Right lobe of liver (tissue), 6 donors: ENCODE measurements at places on chromosomes 3 and 15. TPM values are rescaled to one million over a fixed set of nuclear protein-coding genes. Genes with fewer than 3 reads are reported as not detected.

ACTRT3 gene
- total RNA-seq: 1.5 TPM

MESP2 gene
- not detected for total RNA-seq

PLA2G4E gene
- not detected for total RNA-seq

ZPLD1 gene
- 0.07 TPM for total RNA-seq

FBXO40 gene
- not detected for total RNA-seq

C3orf70 gene
- total RNA-seq: 0.49 TPM

CHAC1 gene
- 10.0 TPM for total RNA-seq

SH3BP5 gene
- total RNA-seq: 8.9 TPM

PDCD10 gene
- 34.7 TPM for total RNA-seq

MORC1 gene
- 0.07 TPM for total RNA-seq

KIF9 gene
- 3.1 TPM for total RNA-seq

ECE2 gene
- not detected for total RNA-seq

SLC22A13 gene
- not detected for total RNA-seq

KLHL40 gene
- 0.68 TPM for total RNA-seq

MKRN2 gene
- 8.8 TPM for total RNA-seq

SLC9C1 gene
- not detected for total RNA-seq

SLC25A36 gene
- total RNA-seq: 4.5 TPM

- no peak for DNase-seq
These were observed 212.7 kb downstream of the PDZRN3 start for GRCh38 chr3:73411993-73412392.

GRCh38 chr15:73782344-73782959, 29.3 kb upstream of the INSYN1 start:
- no peak for DNase-seq

DNA sequence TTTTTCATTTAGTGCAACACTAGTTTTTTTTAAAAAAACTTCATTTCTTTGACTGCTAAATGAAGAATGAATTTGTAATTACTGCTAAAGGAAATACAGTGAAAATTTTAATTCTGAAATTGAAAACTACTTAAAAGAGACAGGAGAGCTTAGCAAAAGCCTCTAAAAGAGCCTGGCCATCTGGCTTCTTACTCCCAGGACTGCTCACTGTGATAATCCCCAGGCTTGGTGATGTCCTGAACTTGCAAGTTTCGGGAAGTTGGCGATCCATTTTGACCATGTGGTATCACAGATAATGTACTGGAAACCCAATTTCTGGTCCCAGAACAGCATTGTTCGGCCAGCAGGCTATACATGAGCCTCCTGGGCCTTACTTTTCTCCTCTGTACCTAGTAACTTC, 292.1 kb downstream of the FGF12 start:
- no peak for DNase-seq

- DNase-seq: no peak
These were observed 58.4 kb downstream of the SLC12A8 start for GRCh38 chr3:125154110-125154509.

GRCh38 chr3:117898722-117899522, 1135.7 kb downstream of the IGSF11 start:
- DNase-seq: no peak

GRCh38 chr15:22942877-22943276, 37.3 kb downstream of the CYFIP1 start:
- no peak for DNase-seq

- no peak for DNase-seq
These were observed 33.4 kb downstream of the UNC13C start for GRCh38 chr15:54011656-54012055.

GRCh38 chr3:156687023-156687422, 12.6 kb downstream of the TIPARP start:
- DNase-seq: no peak

- DNase-seq: no peak
These were observed 35.1 kb downstream of the SLMAP start for GRCh38 chr3:57791245-57791644.

GRCh38 chr3:197742787-197743186, 6.1 kb upstream of the RUBCN start:
- no peak for DNase-seq

- DNase-seq: no peak
These were observed 8.1 kb downstream of the TIPARP start for GRCh38 chr3:156682501-156682900.

DNA sequence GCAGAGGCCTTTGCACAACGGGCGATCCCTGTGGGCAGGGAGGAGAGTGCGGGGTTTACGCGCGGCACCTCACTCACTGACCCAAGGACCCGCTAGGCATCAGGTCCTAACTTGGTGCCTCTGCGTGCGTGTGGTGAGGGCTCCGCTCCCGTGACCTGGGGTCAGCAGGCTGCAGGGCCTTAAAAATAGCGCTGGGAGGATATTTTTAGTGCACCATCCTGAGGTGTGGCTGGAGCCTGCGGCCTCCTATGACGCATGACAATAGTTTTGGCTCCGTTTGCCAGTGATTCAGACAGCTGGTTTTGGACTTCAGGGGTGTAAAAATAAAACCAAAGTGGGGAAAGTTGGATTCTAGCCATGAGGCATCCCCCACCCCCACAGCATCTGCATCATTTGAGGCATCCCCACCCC, 139.0 kb downstream of the FAM43A start:
- DNase-seq: no peak

GRCh38 chr3:66396888-66397287, 103.9 kb downstream of the LRIG1 start:
- no peak for DNase-seq

DNA sequence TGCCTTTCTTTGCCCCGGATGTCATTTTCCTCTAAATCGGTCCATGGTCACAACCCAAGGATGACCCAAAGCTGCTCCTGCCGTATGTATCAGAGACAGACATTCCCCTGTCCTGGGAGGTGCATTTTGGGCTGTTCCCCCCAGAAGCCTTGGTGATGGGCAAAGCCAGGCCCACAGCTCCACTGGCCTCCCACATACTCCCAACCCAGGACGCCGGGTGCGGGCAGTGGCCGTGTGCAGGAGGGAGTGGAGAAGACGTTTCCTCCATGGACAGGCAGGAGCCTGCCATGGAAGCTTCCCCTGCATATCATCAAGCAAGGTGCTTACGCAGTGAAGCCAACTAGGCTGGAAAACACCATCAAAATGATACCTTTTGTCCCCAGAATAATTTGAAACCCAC, 175.0 kb downstream of the ATP10A start:
- no peak for DNase-seq

GRCh38 chr3:129030611-129031010, 29.5 kb downstream of the EFCC1 start:
- DNase-seq: no peak

DNA sequence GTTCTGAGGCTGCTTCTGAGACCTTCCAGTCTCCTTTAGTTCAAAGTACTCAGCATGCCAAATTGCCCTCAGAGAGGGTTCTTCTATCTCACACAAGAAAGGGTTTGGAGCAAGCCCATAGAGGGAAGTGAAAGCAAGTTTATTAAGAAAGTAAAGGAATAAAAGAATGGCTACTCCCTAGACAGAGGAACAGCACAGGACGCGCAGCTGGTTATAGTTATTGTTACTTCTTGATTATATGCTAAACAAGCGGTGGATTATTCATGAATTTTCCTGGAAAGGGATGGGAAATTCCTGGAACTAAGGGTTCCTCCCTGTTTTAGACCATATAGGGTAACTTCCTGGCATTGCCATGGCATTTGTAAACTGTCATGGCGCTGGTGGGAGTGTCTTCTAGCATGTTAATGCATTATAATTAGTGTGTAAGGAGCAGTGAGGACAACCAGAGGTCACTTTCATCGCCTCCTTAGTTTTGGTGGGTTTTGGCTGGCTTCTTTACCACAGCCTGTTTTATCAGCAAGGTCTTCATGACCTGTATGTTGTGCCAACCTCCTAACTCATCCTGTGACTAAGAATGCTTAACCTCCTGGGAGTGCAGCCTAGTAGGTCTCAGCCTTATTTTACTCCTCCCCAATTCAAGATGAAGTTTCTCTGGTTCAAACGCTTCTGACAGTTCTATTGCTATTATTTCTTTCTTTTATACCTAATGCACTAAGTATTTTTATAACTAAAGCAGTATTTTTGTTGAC, 26.3 kb downstream of the SCN11A start:
- no peak for DNase-seq

DNA sequence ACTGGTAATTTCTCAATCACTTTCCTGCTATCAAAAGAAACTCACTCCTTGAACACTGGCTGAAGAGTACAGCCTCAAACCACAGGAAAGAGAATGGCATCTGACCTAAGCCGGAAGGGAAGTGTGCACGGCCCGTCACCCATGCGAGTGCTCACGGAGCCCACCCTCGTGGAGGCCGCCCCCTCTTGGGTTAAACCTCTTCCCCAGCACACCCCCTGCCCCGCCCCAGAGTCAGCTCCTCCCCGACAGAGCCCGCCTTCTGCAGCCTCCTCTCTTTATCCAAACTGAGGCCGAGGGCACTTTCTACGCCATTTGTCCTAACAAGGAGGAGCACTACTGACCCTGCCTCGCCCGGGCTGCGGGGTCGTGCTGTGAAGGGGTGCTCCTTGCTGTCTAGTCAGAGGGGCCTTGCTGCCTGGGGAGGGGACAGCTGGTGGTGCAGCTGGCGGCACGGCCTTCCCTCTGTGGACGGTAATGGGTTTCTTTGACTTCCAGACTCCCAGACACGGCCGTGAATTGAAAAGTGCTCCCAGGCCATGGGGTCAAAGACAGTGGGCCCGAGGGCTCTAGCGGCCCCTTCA, 137.7 kb downstream of the NSMCE3 start:
- peak; percentile 42 for DNase-seq

GRCh38 chr15:92848852-92849598, 51.1 kb upstream of the CHD2 start:
- DNase-seq: no peak

DNA sequence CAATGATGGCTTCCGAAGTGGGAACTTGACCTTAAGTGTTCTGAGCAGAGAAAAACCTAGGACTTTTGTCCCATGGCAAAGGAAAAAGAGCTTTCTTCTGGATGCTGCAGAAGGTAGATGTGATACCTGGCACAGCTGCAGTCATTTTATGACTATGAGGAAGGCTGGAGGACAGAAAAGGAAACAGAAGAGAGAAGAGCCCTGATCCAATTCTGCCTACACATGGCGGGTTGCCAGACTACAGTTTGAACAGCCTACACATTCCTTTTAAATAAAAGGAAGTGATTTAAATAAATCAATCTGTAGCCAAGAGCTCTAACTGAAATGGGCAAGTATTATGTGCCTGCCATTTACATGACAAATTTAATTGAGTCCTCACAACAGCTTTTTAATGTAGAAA, 43.6 kb upstream of the CHRNB4 start:
- DNase-seq: no peak

DNA sequence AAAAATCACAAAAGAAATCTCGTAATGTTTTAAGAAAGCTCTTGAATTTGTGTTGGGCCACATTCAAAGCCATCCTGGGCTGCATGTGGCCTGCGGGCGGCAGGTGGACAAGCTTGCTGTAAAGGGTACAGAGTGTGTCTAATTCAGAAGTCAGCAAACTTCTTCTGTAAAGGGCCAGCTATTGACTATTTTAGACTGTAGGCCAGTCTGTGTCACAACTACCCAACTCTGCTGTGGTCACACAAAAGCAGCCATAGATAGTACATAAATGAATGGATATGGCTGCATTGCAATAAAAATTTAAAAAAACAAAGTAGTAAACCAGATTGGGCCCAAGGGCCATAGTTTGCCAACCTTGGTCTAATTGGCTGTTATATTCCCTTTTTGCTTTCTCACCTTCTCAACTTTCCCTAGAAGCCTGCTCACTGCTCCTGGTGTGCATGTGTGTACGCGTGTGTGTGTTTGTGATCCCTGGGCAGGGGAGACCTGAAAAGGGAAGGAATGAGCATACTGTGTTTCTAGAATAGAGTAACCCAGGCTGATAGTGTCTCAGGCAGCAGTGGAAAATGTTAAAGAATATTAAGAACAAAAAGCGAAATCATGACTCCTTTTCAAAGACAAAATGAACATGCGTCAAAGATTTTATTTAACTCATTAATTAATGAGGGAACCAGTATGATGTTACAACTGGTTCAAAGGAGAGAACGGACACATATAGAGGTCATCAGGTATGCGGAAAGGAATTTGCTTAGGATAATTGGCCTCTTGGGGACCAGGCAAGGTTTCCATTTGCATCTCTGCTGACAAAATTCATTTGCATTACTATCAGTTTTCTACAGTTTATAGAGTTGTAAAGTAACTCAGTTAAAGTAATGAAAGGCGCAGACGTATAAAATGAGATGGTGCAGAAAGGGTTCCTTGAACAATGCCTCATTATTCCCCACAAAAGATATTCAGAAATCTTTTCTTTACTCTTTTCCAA, 248.0 kb downstream of the THSD4 start:
- DNase-seq: no peak

DNA sequence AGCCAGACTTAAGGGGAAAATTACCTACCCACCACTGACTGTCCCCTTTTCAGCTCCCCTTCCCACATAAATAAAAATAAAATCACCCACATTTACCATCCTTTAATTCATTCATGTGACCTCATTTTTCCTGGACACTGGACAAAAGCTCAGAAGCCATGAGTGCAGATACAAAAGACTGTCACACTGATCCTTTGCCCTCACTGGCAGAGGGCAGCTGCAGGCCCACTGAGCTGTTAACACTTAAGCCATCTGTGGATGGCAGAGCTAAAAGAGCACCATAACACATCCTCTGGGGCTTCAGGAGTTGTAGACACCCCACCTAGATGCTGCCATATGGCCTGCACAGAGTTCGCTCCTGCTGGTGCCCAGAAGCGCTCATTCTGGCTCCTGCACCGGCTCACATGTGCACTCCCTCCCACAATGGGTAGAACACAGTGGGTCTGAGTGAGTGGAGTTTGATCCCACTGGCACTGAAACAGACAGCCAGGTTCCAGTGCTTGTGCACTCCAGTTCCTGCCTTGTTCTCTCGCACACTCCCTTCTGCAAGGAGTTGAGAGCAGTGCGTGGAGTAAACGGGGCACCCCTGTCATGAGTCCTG, 38.8 kb downstream of the EDC3 start:
- peak; percentile 51 for DNase-seq

GRCh38 chr15:69392352-69392751, 21.8 kb upstream of the KIF23 start:
- no peak for DNase-seq

- no peak for DNase-seq
These were observed 169.3 kb upstream of the TRIM42 start for GRCh38 chr3:140508550-140508949.

- DNase-seq: no peak
These were observed 42.2 kb downstream of the ZBTB11 start for GRCh38 chr3:101634591-101635196.

DNA sequence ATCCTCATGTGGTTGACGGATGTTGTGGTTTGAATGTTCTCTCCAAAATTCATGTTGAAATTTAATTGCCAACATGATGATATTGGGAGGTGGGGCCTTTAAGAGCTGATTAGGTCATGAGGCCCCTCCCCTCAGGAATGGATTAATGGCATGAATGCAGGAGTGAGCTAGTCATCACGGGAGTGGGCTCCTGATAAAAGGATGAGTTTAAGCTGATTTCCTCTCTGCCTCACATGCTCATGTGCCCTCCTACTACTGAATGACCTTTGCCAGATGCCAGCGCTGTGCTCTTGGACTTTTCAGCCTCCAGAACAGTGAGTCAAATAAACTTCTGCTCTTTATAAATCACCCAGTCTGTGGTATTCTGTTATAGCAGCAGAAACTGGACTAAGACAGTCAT, 111.2 kb downstream of the MYO5A start:
- DNase-seq: no peak

GRCh38 chr15:66749841-66750575, 48.0 kb downstream of the SMAD6 start:
- DNase-seq: peak; percentile 33

GRCh38 chr3:50151728-50152127, 3.4 kb upstream of the SEMA3F start:
- no peak for DNase-seq

GRCh38 chr3:63193647-63194046, 84.5 kb upstream of the SYNPR start:
- no peak for DNase-seq

GRCh38 chr3:141116721-141117120, 65.6 kb downstream of the SPSB4 start:
- no peak for DNase-seq
